ENCODE measurements at places on chromosomes 1 and 21.

- DNase-seq = no peak
Observed at GRCh38 chr1:7770669-7770996, 463 bp upstream of the VAMP3 start.

DNA sequence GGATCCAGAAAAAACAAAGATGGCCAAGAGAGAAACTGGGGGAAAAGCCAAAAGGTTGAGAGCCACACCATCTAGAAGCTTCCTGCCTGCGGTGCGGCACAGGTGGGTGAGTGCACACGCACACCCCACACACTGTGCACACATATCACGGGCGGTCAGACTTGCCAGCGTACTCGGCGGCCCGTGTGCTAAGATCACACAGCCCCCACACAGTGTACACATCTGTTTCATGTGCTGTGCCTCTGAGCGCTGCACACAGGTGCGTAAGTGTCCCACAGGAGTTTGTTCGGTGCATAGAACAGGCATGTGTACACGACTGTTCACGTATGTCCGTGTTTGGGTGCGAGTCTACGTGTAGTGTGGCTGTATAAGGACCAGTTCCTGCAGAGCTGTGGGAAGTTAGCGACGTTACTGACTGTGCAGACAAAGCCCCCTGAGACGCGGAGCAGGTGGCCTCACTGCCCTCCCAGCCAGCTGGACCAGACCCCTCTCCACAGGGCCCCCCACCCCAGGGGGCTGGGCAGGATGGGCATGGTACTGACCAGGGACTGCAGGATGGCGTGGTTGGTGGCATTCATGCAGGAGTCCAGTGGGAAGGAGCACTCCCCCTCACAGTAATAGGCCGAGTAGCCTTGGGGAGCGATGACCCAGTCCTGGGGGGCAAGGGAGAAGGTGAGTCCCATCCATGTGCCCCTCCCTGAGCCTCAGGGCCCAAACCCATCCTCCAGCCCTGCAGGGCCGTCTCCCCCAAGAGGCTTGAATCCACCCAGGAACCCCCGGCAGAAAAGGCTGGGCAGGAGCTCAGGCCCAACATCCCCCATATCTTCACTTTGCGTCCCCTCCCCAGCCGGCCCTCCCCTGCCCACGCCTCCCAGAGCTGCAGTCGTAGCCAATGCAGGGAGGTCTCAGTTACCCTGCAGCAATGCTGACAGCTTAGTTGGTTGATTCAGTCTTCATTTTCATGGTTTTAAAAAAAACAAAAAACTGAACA, 8.3 kb downstream of the OXCT2 start:
- DNase-seq = no peak

DNA sequence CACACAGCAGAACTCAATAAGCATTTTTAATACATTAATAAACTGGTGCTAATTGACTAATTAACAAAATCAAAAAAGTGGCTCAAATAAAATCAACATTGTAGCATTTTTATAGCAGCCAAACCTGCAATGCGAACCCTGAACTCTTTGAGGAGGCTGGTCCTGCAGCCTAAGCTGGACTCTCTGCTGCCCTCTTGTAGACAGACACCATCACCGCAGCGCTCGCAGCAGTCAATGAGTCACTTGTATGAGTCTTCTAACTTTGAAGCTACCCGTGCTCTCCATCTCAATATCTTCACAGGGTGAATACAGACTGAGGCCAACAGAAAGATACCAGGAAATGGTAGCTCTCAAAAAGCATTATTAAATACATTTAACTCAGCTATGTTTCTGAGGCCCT, 9.7 kb upstream of the KRTAP7-1 start:
- DNase-seq = no peak

DNA sequence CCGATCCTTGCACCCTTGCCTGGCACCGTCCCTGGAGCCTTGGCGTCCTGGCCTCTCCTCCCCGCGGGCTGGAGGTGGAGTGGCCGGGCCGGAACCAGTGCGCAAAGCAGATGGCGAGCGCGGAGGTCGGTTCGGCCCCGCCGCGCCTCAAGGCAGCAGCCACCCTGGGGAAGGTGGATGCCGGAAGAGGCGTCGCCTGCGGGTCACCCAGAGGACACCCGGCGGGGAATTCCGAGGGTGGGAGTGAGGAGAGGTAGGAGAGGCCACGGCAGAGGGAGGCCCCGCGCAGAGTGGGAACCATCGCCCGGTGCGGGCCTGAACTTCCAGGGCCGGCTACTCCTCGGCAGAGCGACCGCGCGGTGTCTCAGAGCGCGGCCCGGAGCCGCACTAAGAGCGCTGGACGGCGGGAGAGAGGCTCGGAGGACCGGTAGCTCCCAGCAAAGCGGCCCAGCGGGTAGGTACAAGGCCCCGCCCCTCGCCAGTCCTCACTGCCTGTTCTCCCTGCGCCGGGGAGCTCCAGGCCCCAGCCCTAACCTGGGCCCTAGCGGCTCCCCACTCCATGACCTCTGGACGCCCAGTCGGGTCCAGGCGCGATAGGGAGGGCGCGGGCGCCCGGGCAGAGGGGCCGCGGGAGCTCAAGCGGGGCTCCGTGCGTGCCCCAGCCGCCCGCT, at the start of gene RNF207:
Gene RNF207, plus strand, starts transcription at position 271 of the 671 bp plus-strand sequence. CDS start 417 bp downstream, outside the sequence.
- no peak for DNase-seq

GRCh38 chr1:205451202-205451601, 4.6 kb downstream of the BLACAT1 start:
- DNase-seq = no peak

All from pons (tissue), 1 donor.